Stimulated activated CD8-positive, alpha-beta memory T cell treated with anti-CD3 and anti-CD28 coated beads, Interleukin-2, amount 100 ng/mL, for 1 hour (primary cell): ENCODE measurements at places on chromosomes 12 and 14.

DNA sequence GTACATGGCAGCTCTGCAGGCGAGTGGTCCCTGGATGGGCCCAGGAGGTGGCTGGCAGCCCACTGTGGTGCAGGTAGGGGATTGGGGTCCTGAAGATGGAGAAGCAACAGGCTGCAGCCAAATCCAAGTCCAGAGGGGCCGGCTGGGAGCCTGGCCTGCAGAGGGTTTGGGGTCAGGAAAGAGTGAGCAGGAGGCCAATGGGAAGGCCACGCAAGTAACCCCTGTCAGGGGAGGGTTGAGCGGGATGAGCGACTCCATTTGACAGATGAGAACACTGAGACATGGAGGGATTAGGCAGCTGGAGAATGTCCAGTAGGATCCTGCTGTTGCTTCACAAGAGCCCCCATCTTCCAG is 136.0 kb downstream of the BCL11B start:
- no peak for DNase-seq

- no peak for DNase-seq
Observed at GRCh38 chr14:80781972-80782367, 159.6 kb downstream of the CEP128 start.

GRCh38 chr12:96570579-96570978 is 81.2 kb downstream of the CFAP54 start:
- no peak for DNase-seq

GRCh38 chr14:56300495-56300894 is 182.3 kb downstream of the PELI2 start:
- no peak for DNase-seq

- DNase-seq, result no peak
Observed at GRCh38 chr12:4270831-4271716, 2.5 kb upstream of the CCND2 start.

GRCh38 chr12:15708396-15709076 is 80.7 kb downstream of the EPS8 start:
- DNase-seq, result no peak

DNA sequence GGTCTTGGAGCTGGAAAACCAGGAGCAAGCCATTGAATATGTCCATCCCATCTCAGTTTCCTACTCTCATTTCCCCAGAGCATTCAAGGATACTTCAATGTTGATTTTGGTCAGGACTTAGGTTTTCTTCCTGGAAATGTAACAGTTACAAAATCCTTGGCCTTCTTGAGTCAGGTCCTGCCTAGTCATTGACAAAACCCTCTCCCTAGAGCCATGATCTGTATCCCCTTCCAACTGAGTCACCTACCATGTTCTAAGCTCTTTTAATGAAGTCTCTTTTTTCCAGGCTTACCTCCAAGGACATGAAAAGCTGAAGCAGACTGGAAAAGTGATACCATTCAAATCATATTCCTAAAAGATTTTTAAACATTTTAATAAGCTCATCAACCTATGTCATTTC is 549.2 kb downstream of the GALC start:
- no peak for DNase-seq

DNA sequence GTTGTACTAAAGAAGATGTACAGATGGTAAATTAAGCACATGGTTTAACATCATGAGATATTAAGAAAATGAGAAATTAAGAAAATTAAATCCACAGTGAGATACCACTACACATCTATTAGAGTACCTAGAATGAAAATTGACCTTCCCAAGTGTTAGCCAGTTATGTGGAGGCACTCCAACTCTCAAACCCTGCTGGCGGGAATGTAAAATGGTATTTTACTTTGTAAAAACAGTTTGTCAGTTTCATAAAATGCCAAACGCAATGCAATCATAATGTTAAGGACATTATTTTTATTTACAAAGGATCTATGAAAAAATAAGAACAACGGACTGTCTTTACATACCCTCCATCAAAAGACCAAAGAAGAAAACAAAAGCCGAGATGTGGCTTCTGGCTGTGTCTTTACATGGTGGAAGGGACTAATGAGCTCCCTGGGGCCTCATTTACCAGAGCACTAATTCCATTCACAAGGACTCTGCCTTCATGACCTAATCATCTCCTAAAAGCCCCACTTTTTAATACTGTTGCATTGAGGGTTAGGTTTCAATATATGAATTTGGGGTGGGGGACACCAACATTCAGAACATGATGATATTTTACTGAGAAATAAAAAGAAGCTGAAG is 1178.7 kb downstream of the AACS start:
- DNase-seq, result no peak

GRCh38 chr14:95460647-95461478 is 55.6 kb downstream of the SYNE3 start:
- no peak for DNase-seq

GRCh38 chr12:65282840-65283239 is 4.4 kb downstream of the MSRB3 start:
- DNase-seq, result no peak

DNA sequence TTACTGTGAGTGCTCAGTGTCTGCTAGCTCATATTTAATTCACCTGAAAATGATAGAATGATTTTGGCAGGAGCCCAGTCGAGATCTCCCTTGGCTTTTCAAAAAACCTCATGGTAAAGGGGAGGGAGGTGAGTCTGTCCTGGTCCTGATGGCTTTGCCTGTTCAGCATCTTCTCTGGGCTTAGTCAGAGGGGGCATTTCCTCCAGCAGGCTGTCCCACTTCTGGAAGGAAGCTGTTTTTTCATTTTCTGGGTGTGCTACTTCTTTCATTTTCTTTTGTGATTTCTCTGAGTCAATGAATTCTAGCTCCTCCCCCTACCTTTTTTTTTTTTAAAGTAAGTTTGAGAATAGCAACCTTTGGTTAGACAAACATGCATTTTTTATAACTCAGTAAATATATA is 58.8 kb downstream of the TMX1 start:
- no peak for DNase-seq

DNA sequence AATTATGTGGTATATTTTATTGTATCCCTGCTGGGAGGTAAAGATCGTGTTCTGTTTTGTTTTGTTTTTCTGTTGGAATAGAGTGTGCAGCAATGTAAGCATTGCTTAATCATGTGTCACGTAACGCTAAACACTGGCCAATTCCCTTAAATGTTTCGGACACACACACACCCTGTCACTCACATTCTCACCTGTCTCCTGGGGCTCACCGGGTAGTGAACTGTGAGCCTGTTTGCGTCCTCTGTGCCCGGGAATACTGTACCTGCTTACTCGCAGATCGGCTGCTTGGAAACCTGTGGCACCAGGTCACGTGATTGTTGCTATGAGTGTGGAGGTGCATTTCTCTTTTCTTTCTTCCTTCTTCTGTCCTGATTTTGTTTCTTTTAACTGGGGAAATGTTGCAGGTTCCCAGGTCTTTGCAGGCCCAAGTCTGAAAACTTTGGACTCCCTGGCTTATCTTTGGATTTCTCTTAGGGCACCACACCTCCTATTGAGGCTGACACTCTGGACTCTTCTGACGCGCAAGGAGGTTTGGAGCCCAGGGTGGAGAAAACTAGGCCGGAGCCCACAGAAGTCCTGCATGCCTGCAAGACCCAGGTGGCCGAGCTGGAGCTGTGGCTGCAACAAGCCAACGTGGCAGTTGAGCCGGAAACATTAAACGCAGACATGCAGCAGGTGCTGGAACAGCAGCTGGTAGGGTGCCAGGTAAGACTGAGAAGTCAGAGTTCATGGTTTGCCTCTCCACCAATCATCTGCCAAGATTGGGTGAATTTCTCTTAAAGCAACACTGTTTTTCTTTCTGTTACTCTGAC is 181.1 kb downstream of the ESR2 start:
- DNase-seq, result no peak

DNA sequence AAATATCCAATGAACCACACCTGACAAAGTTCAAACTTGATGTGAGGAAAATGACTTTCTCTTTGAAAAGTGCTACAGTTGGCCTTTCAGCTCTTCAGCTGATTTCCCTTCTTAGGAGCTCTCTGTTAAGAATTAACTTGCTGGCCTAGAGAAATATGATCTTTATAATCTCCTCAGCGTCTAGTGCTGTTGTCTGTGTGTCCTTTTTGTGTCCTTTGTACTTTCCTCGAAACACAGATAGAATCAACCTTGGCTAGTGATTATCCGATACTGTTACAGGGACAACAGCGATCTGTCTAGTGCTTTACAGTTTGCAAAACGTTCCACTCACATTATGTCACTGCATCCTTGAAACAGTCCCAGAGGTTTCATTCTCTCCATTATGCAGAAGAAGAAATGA is 162.8 kb upstream of the RMST start:
- DNase-seq, result no peak

DNA sequence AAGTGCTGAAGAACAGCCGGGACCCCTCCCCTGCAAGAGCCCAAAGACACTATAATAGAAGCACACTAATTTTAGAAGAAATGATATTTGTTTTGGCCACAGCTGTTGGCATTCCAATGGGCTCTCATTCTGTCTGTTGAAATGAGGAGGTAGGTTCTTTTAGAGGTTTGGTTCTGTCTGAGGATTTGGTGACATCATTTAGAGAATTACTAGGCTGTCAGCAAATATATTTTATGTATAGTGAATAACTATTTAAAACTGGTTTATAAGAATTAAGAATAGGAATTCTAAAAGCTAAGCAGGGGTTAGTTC is 200.7 kb upstream of the SLC38A2 start:
- no peak for DNase-seq

DNA sequence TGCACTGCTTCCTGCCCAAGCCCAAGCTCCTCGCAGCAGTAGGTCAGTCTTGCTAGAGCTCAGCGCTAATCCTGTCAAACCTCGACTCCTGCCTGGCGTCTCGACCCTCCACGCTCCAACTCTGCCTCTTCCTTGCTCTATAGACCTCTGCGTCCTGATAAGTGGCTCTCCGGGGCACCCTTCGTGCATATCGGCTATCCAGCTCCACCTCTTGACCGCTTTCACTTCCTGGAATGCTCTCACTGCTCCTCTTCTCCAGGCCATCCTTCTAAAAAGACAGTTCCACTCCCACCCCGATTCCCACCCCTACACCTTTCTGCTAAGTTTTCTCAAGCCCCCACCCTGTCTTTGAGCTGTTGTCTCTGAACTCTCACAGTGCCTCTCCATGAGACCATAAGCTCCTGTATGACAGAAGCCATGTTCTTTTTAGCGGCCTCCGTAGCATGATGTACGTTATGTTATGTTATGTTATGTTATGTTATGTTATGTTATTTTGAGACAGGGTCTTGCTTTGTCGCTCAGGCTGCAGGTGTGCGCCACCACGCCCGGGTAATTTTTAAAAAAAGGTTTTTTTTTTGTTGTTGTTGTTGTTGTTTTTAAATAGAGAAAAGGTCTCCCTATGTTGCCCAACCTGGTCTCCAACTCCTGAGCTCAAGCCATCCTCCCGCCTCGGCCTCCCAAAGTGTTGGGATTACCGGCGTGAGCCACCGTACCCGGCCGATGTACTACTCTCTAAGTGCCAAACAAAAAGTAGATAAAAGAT is 601 bp downstream of the COX14 start:
- DNase-seq, result no peak

DNA sequence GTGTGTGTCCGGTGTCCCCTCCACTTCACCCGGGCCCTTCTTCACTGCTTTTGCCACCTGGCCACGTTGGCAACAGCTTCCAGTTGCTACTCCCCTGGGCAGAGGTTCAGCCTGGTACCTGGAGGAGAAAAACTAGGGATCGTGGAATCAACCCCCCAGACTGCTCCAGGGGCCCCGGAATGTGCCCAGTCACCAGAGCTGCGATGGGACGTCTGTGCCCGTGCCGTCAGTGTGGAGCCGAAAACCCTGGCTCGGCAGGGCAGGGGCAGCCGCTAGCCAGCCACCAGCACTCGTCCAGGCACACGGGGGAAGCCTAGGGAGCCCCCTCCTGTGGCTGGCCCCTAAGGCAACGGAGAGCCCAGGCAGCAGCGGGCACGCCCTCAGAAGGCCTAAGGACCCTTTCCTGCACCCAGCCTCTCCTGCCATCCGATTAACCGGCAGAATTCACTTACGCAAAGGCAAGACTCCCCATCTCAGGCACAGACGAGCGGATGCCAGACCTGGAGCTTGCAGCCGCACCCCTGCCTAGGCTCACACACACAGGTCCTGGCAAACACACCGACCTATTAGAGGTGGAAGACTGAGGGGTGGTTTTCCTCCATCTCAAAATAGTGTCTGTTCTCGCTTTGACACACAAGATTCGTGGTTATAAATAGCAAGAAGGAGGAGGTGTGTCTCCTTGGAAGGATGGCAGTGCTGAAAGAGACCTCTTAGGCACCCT is 62.6 kb downstream of the FBXL14 start:
- no peak for DNase-seq

- no peak for DNase-seq
Observed at GRCh38 chr12:92470608-92471021, 232.2 kb upstream of the PLEKHG7 start.

DNA sequence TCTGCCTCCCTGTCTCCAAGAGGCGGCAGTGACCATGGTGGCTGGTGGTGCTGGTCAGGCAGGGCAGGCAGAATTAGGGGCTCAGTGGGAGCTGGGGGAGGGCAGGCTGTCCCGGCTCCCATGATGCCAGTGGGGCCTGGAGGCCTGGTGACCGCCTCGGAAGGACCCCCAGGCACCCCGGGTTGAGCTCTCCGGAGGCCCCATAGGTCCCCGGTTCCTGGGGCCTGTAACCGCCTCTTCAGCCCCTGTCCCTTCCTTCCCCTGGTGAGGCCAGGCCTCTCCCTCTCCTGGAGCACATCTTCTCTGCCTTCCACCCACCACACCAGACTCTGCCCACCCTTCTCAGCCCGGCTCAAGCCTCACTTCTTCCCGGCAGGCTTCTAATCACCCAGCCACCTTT is 117.7 kb upstream of the GSC start:
- no peak for DNase-seq

GRCh38 chr12:26692407-26692806 is 140.6 kb downstream of the ITPR2 start:
- DNase-seq, result no peak

DNA sequence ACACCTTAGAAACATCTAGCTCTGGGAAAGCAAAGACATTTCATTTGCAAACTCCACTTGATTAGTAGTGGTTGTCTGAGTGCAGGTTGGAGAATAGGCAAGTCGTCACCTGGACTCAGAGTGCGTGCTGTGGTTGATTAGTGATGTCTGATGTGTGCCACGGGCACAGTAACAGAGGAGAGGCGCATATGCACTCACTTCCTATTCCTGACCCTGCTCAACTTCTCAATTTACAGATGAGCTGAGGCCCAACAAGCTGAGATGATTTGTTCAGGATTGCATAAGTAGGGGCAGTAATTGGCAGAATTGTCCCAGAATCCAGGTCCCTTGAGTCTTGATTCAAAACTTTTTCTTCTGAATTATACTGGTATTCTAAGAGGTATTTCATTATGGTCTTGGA is 44.9 kb downstream of the ADCK1 start:
- no peak for DNase-seq

GRCh38 chr12:82476511-82476910 is 118.2 kb downstream of the METTL25 start:
- no peak for DNase-seq

GRCh38 chr12:3329361-3329760 is 161.6 kb upstream of the PRMT8 start:
- DNase-seq, result no peak

DNA sequence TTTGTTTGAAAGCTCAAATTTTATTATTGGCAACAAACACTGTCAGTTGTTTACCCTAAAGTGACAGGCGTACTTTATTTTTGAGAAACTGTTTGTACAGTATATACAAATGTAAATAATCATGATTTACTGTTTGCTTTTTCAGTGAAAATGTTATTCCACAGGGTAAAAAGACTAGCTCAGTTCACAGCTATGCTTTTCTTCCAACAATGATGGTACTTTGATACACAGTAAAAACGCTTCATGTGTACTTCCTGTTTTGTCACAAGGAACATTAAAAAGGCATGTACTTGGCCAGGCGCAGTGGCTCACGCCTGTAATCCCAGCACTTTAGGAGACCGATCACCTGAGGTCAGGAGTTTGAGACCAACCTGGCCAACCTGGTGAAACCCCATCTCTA is 53.7 kb downstream of the MON2 start:
- DNase-seq, result no peak

GRCh38 chr12:58310809-58311622 is 369.6 kb downstream of the ATP23 start:
- no peak for DNase-seq
